ENCODE measurements at places on chromosomes 5 and 9. TPM values are rescaled to one million over a fixed set of nuclear protein-coding genes. Genes with fewer than 3 reads are reported as not detected.

GRCh38 chr5:55597014-55597981 is 62.5 kb upstream of the PLPP1 start:
- peak; percentile 55 for DNase-seq

GRCh38 chr9:88399966-88400365 is 11.7 kb downstream of the SPIN1 start:
- no peak for DNase-seq

DNA sequence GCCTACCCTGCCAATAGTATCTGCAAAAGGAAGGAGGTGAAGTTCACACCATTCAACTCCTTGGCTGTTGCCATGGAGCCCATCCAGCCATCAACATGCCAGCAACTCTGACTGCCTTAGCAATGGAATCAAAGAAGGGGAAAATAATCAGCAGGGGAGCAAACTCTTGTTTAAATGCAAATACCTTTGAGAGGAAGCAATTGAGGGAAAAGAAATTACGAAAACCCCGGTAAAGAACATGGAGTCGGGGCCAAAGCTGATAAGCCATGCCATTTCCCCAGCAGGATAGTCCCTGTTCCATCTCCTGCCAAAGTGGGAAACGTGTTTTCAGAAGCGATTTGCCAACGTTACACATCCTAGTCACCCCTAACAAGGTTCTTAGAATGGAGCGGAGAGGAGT is 69.0 kb downstream of the MFAP3 start:
- DNase-seq = no peak

- DNase-seq = no peak
These were observed 26.9 kb downstream of the GOLPH3 start for GRCh38 chr5:32147236-32147635.

DNA sequence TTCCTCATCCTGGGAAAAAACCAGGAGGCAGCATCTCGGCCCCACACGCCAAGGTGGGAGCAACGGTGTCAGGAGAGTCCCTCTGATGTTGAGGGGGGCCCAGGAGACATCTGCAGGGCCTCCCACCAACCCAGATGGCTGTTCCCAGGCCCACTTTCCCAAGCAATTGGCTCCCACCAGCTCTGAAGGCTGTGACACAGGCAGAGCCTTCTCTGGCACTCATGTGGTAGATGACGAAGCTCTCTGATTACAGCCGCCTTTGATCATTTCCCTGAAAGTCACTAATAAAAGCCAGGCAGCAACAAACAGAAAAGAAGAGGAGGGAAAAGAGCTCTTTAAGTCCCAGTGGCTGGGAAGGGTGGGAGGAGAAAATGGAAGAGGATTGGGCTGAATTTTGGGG is 226.5 kb downstream of the CDK5RAP2 start:
- DNase-seq = no peak

- no peak for DNase-seq
These were observed 109.6 kb downstream of the FGF18 start for GRCh38 chr5:171528865-171529614.

DNA sequence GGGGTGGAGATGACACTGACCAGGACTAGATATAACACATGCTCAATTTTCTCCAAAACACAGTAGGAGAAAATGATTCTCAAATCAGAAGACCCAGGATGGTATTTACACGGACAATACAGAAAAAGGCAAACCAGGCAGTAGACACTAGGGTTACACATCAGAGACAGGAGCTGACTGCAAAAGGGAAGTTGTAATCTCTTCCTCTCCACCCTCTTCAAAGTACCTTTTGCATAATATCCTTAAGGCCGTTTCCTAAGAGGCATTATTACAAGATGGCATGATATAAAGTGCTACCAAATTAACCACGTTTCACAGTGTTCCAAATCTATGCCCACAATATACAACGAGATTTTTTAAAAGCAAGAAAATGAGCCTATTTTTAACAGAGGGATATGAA is 39.2 kb downstream of the YIPF5 start:
- no peak for DNase-seq

DNA sequence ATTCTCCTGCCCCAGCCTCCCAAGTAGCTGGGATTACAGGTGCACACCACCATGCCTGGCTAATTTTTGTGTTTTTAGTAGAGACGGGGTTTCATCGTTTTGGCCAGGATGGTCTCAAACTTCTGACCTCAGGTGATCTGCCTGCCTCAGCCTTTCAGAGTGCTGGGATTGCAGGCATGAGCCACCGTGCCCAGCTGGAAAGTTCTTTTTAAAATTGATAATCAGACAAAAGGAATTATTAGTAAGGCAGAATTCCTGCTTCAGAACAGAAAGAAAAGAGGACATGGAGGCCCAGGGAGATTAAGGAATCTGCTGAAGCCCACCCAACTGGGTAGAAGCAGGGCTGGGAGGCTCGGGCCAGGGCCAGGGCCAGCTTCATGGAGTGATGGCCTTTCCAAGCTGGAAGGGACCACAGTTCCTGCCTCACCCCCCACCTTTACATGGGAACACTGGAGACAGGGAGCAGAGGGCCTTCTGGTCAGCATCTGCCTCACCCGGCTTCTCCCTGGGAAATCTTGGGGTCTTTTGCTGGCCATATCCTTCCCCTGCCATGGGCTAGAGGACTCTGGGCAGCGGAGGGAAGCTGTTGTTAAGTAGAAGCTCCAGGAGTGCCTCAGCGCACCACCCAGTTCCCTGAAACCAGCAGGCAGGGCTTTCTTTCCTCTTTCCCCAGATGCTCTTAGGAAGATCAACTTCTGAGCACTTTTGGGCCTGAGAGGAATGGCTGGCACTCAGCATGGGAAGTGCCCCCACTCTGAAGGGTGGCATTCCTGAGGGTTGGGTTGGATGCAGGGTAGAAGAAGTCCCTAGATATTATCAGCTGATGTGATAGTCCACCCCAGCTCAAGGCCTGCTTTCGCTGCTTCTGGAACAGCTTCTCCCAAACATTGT is 70.1 kb downstream of the RGS3 start:
- no peak for DNase-seq

GRCh38 chr5:95620870-95621838 is 1.3 kb downstream of the GPR150 start:
- DNase-seq = peak; percentile 32

DNA sequence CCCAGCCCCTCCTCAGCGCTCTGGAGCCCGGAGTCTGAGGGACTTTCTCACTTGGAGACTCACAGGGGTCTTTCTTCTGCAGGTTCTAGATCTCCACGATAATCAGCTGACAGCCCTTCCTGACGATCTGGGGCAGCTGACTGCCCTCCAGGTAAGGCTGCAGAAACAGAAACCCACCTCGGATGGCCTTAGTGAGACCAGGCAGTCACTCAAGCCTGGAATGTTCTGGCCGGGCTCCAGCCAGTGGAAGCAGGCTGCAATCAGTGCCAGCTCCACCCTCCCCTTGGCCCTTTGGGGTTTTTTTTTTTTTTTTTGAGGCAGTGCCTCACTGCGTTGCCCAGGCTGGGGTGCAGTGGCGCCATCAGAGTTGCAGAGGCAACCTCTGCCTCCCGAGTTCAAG is 7.6 kb downstream of the LRSAM1 start:
- DNase-seq = peak; percentile 69

- DNase-seq = no peak
These were observed 51.4 kb downstream of the ROR2 start for GRCh38 chr9:91898451-91899218.

GRCh38 chr9:128243215-128244018 is 32.4 kb downstream of the GOLGA2 start:
- DNase-seq = peak; percentile 51

DNA sequence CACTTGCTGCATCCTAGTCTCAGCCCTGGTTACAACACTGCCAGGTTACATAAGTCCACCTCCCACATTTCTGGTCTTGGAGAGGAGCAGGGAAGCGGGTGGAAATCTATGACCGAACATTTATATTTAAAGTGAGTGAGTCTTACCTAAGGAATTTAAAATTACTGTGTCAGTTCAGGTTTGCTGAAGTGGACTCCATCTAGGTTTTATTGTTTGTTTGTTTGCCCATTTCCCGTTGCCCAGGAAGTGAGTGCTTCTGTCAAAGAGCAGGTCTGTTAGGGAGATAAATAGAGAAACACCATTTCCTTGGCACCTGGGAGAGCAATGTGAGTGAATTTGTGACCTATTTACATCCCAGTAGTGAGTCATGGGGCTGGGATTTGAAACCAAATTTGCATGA is 179.5 kb downstream of the KIF4B start:
- no peak for DNase-seq

DNA sequence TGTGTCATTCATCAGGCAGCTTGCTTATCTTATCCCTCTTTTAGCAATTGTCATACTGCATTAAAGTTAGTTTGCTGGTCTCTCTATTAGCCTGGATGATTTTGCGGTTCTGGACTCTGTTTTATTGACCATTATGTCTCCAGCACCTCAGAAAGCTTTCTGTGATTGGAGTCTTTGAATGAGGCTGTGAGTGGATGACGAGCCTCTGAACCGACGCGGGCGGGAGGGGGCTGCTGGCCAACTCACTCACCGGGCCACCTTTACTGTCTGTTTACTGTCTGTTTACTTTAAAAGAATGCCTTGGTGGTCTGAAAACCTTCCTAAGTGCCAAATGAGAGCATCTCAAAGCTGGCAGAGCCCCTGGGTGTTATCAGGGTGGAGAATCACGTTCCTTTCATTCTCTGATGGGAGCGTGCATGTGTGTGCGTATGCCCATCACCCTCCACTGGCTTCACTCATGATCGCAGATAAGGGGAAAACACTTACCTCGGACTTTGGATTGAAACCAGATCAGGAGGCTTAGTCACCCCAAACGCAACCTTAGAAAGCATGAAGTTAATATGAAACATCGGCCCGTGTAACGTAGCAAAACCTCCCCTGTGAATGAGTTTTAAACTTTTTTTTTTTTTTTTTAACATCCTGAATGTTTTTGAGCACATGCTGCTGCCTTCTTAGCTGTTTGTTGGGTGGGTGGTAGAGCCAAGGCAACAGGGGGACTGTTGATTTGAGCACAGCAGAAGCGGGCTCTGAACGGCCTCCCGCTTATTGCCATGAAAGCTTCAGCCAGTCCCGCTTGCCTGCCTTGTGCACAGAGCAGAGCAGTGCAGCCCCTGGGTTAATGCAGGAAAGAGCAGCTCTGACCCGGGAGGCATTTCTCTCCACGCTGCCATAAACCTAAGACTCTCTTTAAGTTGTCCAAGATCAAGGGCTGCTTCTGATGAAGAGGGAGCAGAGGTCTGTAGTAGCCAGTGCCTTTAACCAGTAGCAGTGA is 173.6 kb downstream of the GADD45G start:
- no peak for DNase-seq

DNA sequence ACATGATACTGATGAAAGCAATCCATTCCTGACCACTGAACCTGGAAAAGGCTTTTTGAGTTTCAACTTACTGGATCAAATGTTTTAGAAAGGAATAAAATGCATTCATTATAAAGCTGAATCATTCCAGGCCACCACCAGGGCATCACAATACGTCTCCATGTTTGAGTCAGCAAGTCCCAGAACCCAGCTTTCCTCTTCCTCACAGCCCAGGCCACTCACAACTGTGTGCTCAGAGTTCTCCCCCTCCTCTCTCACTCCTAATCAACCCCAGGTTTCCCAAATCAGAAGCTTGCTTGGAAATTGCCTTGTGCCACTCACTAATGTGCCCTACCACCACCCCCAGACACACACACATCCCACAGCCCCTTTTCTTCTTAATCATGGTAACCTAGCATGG is 91.7 kb downstream of the GNA14 start:
- DNase-seq = no peak

DNA sequence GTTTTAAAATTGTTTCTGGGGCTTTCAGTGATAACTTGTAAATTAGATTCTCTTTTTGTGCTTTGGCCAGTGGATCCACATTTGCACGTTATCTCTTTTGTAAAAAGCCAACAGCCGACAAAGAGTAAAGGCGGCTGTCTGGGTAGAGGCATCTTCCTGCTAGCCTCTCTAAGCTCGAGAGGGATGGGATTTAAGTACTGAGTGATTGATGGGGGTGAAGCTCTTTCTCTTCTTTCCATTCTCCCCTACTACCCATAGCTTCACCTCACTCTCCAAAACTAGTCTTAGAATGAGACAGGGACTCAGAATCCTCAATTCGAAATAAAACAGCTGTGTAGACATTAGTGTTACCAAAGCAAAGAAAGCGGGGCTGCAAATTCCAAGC is 3.4 kb downstream of the PBX3 start:
- DNase-seq = no peak

DNA sequence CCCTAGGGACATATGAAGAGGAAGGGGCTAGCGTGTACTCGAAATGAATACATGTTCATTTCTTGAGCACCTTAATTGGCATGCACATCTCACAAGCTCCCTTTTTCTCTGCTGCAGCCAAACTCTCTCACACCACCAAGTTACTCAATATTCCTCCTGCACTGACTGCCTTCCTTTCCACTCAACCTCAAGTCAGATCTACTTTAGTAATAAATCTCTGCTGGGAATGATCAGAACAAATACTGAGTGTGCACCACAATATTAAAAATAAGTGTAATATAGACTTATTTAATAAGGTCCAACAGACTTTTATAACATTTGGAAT is 995.8 kb upstream of the WWC1 start:
- DNase-seq = no peak

DNA sequence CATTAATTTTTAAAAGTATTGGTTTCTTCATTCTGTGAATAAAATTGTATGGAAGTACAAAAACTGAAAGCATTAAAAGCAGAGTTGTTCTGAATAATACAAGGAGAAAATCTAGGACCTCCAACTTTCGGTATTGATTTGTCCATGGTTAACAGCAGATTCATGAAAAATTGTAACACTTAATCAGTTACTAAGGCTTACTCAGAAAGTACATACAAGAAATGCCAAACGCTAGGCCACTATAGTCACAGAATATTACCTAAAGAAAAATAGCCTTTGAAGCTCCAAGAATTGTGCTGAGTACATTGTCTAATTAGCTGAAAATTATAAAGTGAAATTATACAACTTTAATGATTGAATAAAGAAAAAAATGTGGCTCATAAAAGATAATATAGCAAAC is 271.7 kb downstream of the PTPRD start:
- DNase-seq = no peak

DNA sequence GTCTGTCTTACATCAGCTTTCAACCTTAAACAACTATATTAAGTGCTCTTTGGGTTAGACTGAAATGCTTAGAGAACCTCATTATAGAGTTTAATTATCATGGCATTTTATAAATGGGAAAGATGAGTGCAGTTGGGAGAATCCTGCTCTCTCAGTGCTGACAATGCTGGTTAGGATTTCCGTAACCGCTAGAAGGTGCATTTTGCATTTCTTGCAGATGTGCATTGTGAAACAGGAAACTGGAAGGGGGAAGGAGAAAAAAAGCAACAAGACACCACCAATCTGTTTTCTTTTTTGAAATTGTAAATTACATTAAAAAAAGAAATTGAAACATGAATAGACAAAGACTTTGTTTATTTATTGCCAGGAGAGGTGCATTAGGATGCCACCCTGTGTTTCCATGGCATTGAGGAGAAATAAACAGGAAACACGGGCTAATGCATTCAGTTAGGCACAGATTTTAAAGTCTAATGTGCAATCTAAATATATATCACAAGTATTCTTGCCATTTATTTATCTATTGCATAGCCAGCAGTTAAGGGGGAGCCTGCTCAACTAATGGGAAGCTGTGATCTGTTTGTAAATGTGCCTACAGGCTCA is 478.9 kb downstream of the PSAT1 start:
- no peak for DNase-seq

GRCh38 chr5:174609116-174609515 is 115.3 kb upstream of the MSX2 start:
- no peak for DNase-seq

SPATA31E1 gene
- total RNA-seq = not detected

SPINK13 gene
- total RNA-seq = not detected

DMRTA1 gene
- 0.77 TPM for total RNA-seq

SH3RF2 gene
- total RNA-seq = 376 TPM

PCDHGB5 gene
- total RNA-seq = 6.0 TPM

MAN1B1 gene
- 20.6 TPM for total RNA-seq

All from left ventricle myocardium inferior (tissue), 1 donor.